Transverse colon (tissue), 4 donors: ENCODE measurements at places on chromosomes 16 and 17. TPM values are rescaled to one million over a fixed set of nuclear protein-coding genes. Genes with fewer than 3 reads are reported as not detected.

Gene MYO15A
- 4.2 TPM for total RNA-seq

Gene SALL1
- 2.6 TPM for total RNA-seq

Gene TOP2A
- total RNA-seq: 25.5 TPM

Gene KRTAP4-5
- not detected for total RNA-seq

Gene NPIPA5
- total RNA-seq: 39.4 TPM

Gene CDRT4
- total RNA-seq: 93.5 TPM

Gene CACNG4
- total RNA-seq: 0.27 TPM
